OCI-LY7 (cell line): ENCODE measurements at places on chromosomes 2 and 18.

DNA sequence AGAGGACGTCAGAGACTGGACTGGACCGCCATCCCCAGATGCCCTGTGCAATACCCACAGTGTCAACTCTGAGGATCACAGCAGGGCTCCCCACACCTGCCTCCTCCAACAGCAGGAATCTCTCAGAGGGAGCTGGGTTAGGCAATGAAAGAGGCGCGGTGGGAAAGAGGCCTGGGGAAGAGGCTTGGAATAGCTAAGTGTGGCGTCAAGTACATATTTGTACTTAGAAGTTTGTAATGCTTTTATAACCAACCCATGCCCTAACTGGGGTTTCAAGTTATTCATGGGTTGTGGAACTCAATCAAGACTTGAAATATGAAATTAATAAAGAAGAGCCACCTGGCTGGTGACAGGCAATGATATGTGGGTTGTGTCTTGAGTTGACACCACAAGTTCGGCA, 28.7 kb downstream of the CYP26B1 start:
- no peak for DNase-seq

DNA sequence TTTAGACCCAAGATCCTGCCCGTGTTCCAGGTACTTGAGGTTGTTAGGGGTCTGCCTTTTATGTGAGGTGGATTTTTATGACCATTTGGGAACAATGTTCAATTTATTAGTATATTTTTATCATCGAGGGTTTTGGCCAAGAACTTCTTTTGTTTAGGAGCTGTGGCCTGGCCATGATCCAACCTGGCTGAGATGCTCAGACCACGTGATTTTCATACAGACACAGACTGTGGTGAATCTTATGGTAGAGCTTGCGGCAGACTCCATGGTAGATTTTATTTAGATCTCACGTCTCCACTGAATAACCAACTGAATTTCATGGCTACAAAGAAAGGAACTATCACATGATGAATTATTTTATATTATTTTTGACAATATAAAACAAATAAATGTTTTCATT, 405.5 kb upstream of the VWC2L start:
- DNase-seq: no peak

DNA sequence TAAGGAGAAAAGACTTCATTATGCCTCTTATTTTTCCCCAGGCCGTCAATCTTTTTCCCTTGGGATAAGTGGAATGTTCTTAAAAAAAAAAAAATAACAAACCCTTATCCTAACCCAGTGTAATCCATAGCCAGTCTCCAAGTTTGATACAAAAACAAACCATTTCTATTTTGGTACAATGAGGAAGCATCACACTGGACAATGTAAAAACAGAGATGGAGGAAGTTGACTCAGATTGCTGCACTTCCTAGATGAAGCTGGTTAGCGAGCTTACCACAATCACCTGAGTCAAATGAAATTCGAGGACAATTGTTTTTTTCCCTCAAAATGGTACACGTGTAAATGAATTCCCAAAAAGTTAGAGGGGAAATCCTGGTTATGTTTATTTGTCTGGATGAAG, 259.7 kb downstream of the TCF4 start:
- no peak for DNase-seq

DNA sequence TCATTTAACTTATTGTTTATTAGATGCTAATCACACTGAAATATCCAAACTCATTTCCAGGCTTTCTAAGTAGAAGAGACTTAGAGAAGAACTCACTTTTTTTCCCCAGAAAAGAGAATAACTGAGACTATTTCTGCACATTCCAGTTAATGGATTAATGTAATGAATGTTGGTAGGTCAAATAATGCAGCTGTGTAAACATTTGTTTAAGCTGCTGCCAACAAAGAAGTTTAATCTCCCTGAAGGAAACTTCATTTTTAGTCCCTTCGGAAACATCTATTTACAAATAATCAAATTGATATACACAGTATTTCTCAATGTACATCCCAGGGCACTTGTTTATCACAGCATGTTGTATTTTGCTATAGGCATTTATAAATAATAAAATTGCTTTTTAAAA, 126.9 kb downstream of the KCNS3 start:
- no peak for DNase-seq

DNA sequence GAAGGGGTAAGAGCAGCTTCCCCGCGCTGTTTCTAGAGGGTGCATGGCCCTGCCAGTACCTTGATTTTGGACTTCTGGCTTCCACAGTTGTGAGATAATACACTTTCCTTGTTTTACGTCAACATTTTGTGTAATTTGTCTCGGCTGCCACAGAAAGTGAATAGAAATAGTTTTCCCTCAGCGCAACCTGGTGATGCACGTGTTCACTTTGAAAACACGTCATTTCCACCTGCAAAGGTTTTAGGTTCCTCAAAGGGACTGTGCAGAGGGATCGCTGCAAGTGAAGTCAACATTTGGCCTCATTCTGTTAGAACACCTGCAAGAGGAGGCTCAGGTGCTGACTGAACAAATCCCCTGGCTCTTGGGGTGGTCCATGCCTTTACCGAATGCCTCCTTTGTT, 71.7 kb downstream of the LONRF2 start:
- DNase-seq: peak; percentile 96

- peak; percentile 85 for DNase-seq
Observed at GRCh38 chr2:237512774-237513466, 25.9 kb downstream of the MLPH start.
